Stimulated activated CD8-positive, alpha-beta memory T cell treated with anti-CD3 and anti-CD28 coated beads, Interleukin-4, amount 100 ng/mL, for 48 hours (primary cell): ENCODE measurements at places on chromosomes 5 and 9.

DNA sequence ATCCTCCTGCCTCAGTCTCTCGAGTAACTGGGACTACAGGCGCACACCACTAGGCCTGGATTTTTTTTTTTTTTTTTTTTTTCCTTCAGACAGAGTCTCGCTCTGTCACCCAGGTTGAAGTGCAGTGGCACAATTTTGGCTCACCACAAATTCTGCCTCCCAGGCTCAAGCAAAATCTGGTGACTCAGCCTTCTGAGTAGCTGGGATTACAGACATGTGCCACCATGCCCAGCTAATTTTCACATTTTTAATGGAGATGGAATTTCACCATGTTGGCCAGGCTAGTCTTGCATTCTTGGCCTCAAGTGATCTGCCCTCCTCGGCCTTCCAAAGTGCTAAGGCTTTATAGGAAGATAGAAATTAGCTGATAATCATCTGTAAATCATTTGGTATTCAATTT, 43.9 kb downstream of the NSA2 start:
- DNase-seq = no peak

- no peak for DNase-seq
Observed at GRCh38 chr5:67636091-67636490, 439.5 kb upstream of the CD180 start.

DNA sequence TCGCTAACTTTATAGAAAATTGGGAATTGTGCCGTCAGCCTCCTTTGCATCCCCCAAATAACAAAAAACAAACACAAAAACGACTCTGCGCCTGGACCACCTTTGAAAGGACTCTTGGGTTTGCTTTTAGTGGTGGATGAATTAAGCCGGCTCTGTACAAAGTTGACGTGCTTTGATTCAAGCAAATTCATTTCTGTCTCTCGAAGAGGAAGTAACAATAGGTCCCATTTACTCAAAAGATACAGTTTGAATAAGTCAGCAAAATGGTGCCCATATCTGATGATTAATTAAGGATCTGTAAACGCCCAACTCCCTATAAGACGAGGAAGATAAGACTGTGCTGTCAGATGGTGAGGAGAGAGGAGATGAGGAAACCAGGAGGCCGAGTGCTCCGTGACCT, 67.8 kb downstream of the AK8 start:
- DNase-seq = no peak

- DNase-seq = no peak
Observed at GRCh38 chr9:35510754-35511428, 21.0 kb downstream of the RUSC2 start.

GRCh38 chr5:42985129-42986037, 54.7 kb downstream of the ANXA2R start:
- no peak for DNase-seq

GRCh38 chr5:55903121-55903701, 52.1 kb downstream of the IL31RA start:
- DNase-seq = peak; percentile 86

GRCh38 chr5:119368238-119368630, 12.4 kb downstream of the TNFAIP8 start:
- no peak for DNase-seq

DNA sequence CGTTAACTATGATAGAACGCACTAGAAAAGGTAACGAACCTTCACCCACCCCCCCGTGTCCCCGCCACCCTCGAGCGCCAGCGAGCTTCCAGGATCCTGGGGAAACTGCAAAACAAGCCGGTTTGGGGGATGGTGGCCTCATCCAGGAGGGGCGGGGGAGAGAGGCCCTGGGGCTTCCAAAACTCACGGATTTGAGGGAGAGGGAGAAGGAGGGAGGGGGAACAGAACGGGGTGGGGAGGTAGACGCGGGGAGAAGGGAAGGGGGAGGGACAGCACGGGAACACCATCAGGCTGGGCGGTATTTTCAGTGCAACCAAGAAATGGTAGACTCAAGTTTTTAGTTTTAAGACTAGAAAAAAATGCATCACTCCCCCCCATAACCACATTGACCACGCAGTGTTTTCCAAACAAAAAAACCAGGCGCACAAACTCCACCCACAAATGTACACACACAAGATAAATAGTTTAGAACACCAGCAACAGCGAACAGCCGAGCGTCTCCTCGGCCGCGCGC, 1.4 kb downstream of the NRARP start:
- DNase-seq = no peak

- no peak for DNase-seq
Observed at GRCh38 chr5:159533197-159533596, 202.9 kb upstream of the IL12B start.

DNA sequence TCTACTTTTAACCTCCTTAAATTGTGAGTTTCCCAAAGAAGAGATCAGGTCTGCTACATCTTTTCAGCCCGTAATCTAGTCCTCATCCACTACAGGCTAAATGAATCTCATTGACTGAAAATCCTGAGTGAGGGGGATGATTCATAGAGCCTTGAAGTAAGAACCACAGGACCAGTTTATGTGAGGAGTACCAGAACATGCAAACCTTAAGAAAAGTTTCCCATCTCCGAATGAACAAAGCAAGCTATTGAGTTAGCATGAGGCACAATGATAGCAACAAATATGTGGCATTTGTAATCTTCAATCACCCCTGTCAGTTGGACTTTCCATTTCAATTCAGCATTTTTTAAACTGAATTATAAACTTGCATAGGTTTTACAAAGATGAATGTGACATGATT, 197.0 kb downstream of the ALDH1A1 start:
- no peak for DNase-seq

- no peak for DNase-seq
Observed at GRCh38 chr9:125484350-125485282, 222.4 kb downstream of the MAPKAP1 start.

DNA sequence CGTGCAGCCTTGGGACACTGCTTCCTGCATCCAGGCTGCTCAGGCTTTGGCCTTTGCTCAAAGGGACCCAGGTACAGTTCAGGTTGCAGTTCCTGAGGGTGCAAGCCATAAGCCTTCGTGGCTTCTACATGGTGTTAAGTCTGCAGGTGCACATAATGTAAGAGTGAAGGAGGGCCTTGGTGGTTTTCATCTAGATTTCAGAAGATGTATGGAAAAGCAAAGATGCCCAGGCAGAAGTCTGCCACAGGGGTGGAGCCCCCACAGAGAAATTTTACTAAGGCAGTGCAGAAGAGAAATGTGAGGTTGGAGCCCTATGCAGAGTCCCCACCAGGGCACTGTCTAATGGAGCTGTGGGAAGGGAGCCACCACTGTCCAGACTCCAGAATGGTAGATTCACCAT, 200.9 kb downstream of the ICE1 start:
- DNase-seq = no peak

DNA sequence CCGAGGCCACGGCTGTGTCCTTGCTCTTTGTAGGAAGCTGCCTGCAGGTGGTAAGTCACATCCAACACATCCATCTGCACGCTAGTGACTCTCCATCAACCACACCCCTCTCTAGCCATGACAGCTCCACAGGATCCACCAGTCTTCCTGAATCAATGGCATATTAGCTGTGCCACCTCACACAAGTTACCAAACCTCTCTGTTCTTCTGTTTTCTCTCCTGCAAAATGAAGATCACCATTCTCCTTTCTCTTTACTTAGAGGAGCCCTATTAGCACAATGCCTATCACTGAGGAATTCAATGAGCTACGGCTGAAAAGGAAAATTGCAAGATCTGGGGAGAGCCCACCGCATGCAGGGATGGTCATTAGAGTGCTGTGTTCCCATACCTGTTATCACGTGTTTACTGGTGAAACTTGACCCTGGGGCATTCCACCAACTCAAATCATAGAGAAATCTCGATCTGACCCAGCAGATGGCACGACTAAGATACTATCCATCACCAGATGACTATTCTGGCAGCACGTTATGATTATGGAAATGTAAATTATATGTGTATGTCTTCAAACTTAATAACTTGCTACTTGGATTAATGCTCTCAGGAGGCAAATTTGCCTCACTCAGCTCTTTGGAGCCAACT, 20.9 kb downstream of the WHRN start:
- DNase-seq = no peak

- no peak for DNase-seq
Observed at GRCh38 chr9:69223605-69224004, 49.5 kb downstream of the TJP2 start.

- DNase-seq = no peak
Observed at GRCh38 chr9:4325113-4325512, 25.2 kb upstream of the GLIS3 start.

- no peak for DNase-seq
Observed at GRCh38 chr9:137280474-137281344, 3.2 kb downstream of the TOR4A start.

DNA sequence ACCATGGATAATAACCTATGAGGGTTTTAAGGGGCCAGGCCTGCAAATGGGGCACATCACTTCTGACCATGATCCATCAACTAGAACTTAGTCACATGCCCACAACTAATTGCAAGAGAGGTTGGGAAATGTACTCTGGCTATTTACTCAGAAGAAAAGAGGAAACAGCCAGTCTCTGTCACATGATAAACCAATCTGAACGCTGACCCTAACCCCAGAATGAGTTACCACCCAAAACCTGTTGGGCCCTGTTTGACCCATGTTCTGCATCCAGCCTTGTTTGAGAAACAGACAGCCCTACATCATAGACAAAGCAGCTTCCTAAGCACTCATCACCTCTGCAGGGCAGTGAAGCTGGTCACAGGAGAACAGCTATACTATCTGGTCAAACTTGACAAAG, 5.8 kb downstream of the MACROH2A1 start:
- no peak for DNase-seq

- no peak for DNase-seq
Observed at GRCh38 chr5:168877132-168877892, 298.1 kb upstream of the PANK3 start.

DNA sequence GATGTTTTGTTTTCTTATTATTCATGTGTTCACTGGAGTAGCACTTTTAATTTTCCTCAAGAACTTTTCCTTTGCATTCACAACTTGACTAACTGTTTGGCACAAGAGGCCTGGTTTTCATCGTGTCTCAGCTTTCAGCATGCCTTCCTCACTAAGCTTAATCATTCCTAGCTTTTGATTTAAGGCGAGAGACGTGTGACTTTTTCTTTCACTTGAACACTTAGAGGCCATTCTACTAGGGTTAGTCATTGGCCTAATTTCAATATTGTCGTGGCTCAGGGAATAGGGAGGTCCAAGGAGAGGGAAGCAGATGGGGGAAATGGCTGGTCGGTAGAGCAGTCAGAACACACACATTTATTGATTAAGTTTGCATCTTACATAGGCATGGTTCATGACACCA, 94.0 kb downstream of the ZNF462 start:
- DNase-seq = no peak

DNA sequence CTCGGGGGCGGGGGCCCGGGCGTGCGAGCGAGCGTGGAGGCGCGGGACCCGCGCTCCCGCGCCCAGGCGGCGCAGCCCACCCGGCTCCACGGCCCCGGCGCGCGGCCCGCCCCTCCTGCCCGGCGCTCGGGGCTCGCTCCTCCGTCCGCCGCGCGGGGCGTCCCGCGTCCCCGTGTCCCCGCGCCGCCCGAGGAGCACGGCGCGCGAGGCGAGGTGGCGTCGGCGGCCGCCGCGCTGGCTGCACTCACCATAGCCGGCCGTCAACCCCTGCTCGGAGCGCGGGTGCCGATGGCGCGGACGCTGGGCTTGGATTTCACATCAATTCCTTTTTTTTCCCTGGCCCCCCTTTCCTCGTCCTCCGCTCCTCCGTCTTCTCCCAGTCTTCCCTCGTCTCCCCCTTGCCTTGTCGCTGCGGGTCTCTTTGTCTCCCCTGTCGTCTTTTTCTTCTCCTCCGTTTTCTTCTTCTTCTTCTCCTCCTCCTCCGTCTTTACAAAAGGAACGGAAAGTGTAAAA, 494 bp downstream of the PTCH1 start:
- DNase-seq = no peak

DNA sequence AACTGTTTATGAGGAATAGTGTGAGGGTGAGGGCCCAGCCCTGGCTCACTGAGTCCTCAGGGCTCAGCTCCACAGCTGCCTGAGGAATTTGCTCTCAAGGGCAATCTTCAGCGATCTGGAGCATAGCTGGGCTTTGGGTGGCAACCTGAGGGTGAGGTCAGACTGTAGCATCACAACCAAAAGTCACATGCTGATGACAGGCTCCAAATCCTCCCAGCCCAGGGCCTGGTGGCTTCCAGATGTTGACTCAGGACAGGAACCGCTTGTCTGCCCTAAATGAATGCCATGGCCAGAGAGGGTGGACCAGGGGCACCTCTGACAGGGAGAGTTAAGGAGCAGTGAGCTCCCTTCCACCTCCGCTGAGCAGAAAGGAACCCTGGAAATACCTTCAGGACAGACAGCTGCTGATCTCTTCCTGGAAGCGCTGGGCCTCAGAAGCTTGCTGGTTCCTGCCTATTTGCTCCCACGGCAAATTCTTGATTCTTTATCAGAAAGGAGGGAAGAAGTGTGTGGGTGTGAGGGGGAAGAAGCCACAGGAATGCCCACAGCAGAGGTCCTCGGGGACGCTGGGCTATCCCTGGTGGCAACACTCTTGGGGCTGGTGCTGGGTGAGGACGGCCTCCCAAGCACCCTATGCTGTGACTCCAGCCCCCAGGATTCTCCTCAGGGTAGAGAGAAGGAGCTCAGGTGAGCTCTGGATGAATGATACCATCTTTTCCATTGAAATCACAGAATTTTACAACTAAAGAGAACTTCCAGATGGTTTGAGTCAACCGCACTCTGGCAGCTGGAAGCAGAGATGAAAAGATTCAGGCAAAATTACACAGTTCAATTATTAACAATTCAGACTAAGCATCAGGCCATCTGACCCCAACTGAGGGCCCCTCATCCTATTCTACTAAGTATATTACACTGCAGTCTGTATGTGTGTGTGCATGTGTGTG, 13.8 kb upstream of the CTSL start:
- DNase-seq = no peak

DNA sequence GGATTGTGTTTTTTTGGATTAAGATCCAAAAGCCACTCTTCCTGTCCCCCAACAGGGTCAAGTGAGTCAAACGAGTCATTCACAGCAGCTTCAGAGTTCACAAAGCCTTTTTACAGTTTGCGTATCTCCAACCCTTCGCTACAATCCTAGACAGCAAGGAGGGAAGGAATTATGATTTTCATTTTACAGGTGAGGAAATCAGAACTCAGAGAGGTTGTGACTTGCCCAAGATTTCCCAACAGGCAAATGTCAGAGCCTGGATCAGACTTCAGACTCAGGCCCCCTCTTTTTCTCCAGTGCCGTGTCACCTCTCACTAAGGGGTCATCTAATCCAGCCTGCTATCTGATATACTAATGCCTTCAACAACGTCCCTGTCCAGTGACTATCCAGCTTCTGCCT, 72.1 kb upstream of the XPA start:
- DNase-seq = no peak
